ENCODE measurements at places on chromosomes 3 and 15.

DNA sequence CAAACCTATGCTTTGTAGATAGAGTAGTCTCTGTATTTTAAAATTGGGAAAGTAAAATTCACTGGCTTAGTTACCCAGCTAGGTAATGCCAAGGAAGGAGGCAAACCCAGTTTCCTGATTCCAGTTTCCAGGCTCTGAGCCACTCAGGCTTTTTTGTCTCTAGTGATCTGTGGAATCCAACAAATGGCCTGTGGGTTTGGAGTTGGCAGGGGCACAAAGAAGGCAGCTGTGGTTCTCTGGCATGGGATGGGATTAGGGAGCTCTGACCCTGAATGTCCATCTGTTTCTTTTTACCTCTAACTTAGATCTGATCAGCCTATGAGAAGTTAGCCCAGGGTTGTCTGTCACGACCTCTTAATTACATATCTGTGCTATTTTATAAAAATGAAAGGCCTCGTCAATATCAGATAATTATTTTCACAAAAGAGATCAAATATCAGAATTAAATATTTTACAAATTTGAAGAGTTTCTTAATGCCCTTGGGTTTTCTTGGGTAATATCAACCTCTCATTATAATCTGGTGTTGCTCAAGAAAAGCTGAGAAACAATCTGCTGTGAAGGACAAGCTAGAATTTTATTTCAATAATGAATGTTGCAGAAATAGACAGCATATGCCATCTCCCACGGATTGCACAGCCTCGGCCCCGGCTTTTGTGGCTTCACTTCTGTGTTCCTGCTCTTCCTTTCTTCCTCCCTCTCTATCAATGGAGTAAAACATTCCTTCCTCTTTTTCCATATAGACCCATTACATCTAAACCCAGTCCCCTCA is 63.7 kb upstream of the DAZL start:
- no peak for DNase-seq

DNA sequence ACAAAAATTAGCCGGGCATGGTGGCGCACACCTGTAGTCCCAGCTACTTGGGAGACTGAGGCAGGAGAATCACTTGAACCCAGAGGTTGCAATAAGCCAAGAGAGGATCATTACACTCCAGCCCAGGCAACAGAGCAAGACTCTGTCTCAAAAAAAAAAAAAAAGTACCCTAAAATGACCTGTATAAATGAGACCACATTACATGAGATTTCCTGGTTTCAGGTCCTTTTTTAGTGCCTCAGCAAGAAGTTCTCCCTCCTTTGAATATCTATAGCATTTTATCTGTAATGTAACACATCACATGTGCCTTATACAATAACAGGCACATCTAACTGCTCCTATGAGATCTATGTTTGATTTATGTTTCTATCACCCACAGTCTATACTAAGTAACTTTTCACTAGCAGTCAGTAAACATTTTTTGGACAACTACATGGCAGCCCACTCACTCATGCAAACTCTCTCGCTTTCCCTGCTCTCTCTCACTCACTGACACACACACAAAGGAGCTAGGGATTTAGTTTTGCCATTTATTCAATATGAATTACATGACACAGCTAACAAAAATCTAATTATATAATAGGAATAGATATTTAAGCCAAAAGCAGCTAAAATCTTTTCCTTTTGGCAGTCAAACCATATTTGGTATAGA is 34.1 kb downstream of the ADAM10 start:
- DNase-seq = no peak

GRCh38 chr15:58495891-58496408 is 64.2 kb downstream of the LIPC start:
- no peak for DNase-seq

GRCh38 chr3:57892423-57892822 is 115.8 kb upstream of the FLNB start:
- peak; percentile 29 for DNase-seq

GRCh38 chr15:65521350-65521749 is 3.9 kb upstream of the DPP8 start:
- no peak for DNase-seq

GRCh38 chr15:51172193-51172592 is 77.5 kb upstream of the TNFAIP8L3 start:
- DNase-seq = peak; percentile 54

GRCh38 chr3:102329561-102329960 is 105.3 kb upstream of the ZPLD1 start:
- no peak for DNase-seq

- DNase-seq = no peak
Observed at GRCh38 chr3:62154457-62155148, 218.7 kb downstream of the FEZF2 start.

- no peak for DNase-seq
Observed at GRCh38 chr3:72657666-72658065, 190.6 kb downstream of the SHQ1 start.

- peak; percentile 53 for DNase-seq
Observed at GRCh38 chr15:50049871-50050270, 69.2 kb downstream of the ATP8B4 start.

DNA sequence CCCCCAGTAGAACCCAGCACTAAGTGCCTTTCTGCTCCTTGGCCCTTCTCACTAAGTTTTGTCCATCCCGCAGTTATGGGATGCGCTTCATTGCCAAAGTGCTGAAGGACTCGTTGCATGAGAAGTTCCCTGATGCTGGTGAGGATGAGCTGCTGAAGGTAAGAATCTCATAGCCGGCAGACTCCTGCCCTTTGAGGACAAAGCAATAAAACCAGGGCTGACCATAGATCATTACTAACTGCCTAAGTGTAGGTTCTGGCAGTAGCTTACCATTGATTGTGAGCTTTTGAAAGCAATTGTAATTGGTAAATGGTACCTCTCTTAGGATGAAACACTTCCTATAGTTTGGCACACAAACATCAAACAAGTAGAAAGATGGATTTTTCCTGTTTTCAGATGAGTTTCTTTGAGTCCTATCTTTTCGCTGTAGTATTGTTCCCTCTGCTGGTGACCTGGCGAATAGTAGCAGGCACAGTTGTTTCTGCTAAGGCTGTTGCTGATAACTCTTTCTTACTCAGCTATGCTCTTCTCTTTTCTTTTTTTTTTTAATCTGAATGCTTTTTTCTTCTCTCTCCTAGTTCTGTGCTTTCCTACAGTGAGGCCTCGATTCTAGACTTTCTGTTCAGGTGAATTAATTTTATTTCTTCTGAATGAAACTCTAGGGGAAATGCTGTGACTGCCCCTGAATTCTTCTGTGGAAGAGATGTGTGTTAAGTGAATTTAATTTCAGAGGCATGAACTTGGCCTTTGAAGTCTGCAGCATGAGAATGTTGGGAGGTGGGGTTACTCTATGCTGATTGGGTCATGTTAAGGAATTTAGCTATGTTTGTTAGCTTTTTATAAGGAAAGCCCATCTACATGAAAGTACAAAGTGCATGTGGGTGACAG is 47.4 kb upstream of the CRTC3 start:
- DNase-seq = peak; percentile 38

DNA sequence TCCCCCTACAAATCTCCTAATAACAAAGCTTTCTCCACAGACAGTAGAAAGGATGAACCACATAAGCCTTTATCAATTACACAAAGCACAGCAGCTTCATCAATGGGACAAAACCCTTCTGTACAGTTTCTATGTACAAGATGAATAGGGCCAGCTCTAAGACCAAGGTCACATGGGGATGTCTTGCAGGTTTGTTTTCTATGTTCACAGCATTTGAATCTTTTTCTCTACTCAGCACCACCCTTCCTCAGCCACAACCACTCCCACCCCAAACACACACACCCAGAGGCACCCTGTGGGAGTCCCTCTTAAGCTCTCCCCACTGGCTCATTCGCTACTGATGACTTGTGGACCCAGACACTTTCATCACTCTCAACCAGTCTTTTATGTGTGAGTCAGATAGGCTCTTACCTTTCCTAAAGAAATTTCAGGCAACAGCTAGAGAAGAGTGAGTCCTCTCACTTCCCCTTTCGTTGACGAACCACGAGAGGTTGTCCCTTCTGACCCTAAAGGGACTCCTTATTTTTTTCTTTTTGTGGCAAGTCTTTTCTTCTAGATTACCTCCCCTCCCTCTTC is 57.9 kb downstream of the ARHGAP31 start:
- DNase-seq = peak; percentile 46

DNA sequence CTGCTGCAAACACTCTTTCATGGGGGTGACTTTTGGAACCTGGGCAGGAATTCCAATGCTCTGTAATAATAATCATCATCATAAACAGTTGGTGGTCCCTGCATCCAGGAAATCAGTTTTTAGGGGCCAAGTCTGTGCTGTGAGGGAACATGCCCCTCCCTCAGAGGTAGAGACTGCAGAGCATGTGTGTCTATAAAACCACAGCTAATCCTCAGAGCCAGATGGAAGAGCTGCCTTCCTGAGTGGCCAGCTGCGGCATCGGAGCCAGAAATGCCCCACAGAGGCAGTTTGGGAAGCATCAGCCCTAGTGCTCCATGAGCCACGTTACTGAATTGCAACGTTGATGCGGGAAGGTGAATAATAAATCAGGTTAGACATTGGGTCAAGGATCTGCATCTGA is 12.9 kb upstream of the TPM1 start:
- no peak for DNase-seq

- no peak for DNase-seq
Observed at GRCh38 chr15:61137105-61137792, 91.9 kb downstream of the RORA start.

- no peak for DNase-seq
Observed at GRCh38 chr3:121998611-121999473, 23.2 kb downstream of the ILDR1 start.

DNA sequence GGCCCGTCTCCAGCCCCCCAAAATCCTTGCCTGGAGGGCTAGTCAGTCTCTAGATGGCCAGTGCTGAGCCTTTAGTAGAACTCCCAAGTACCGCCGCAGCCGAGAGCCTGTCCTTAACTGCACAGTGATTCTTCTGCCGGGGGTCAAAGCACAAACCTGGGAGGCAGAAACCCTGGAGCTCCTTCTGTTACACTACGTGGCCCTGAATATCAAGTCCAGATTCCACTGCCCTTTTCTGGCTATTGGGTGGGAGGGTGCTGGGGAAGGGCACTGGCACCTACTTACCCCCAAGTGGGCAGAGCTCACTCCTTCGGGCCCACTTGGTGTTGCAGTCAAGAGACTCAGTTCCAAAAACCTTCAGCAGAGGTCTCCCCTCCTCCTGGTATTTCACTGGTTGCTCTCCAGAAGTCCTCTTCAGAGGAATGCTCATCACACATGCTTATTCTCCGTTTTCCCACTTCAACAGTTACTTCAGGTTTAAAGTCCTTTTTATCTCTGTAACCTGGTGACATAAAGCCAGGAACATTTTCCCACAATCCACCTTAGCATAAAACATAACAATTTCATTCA is 10.8 kb downstream of the PDHB start:
- DNase-seq = peak; percentile 49

DNA sequence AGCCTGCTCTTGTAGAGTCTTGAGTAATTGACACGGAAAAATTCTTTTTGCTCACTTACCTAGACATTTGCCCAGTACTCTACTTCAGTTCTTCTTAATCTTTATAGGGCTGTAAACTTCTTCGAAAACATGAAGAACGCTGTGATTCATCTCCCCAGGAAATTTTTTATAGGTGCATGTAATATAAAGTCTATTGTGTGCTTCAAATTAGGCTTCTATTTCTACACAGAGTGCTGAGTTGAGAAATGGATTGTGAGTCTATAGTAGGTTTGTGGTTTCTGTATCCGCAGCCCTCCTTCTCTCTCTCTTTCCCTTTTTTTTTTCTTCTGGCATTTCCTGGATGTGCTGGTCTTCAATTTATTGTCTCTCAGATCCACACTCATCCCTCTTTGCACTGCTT is 183.3 kb upstream of the DCBLD2 start:
- peak; percentile 48 for DNase-seq

DNA sequence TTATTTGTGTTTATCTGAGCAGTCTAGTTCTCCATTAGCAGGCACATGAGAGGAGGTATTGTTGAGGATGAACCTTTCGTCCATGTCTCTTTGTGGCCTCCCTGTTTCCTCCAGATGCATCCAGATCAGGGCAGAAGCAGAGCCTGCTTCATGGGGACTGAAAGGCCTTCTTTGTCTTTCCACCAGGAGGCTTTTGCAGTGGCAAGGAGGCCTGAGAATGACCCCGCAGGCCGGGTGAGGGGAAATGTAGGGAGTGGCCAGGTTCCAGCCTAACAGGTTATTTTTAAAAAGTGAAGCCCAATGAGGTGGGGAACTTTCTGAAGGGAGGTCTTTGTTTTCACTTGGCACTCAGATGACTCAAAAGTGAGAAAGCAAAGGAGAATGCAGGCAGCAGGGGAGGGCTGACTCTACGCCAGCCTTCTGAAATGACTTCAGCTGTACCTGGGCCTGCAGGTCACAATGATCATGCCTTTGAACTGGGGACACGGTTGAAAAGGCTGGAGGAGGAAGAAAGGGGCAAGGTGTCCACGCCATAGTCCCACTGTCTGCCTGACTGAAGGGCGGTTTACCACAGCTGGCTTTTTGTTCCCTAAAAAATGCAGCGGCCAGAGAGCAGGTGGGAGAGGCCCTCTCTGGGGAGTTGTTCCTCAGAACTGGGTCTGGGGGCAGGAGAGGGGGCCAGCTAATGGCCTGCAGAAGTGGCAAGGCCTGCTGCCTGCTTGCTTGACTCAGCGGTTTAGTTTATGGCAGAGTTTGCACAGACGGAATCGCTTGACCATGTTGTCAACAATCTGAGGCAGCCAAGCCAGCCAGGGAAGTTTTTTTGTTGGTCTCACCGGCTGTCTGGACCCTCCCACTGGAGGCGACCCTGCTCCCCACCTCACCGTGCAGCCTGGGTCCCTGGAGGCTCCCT is 28.7 kb downstream of the CMTM7 start:
- no peak for DNase-seq

DNA sequence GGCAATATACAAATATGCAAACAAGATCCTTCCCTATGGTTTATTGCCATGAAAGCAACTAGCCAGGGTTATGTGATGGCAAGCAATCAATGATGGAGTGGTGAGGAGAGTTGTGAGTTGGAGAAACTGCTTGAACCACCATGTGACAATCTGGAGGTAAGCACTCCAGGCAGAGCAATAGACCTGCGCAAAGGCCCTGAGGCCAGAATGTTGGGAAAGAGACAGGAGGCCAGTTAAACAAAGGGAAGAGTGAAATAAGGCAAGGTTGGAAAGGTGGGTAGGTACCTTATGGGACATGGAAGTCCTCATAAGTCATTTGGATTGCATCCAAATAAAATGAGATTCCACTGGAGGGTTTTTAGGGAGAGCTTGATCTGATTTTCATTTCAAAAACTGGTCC is 80.0 kb upstream of the WNT5A start:
- no peak for DNase-seq

- no peak for DNase-seq
Observed at GRCh38 chr15:95830281-95830680, 500.2 kb upstream of the NR2F2 start.

GRCh38 chr3:33401781-33402180 is 38.4 kb downstream of the UBP1 start:
- no peak for DNase-seq

- no peak for DNase-seq
Observed at GRCh38 chr15:56933410-56933809, 15.0 kb downstream of the TCF12 start.

Data from fibroblast of skin of scalp (primary cell).